ENCODE measurements at places on chromosomes 7 and 10. TPM values are rescaled to one million over a fixed set of nuclear protein-coding genes. Genes with fewer than 3 reads are reported as not detected.

MRPL32 gene
- total RNA-seq = 46.6 TPM

- H3K27me3 ChIP-seq = peaks cover 3% of the 10 kb centered on the region
- no peak for DNase-seq
- H3K4me3 ChIP-seq = no peak overlapping the region
These were observed 179.5 kb upstream of the IMMP2L start for GRCh38 chr7:111741811-111742240.

DNA sequence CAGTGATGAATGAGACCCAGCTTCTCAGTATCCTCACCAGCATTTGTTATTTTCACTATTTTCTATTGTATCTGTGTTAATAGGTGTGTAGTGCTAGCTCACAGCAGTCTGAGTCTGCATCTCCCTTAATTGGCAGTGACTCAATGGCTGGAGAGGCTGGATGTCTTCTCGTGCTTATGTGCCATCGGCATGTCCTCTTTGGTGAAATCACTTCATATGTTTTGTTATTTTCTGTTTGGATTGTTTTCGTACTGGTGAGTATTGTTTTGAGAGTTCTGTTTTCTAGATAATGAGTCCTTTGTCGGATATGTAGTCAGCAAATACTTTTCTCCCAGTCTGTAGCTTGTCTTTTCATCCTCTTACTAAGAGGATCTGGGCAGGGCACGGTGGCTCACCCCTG, 66.1 kb downstream of the AMZ1 start:
- H3K27me3 ChIP-seq = no peaks in the 10 kb centered on the region
- peaks cover 13% of the 10 kb centered on the region for H3K4me1 ChIP-seq
- DNase-seq = no peak
- H3K27ac ChIP-seq = no peak overlapping the region
- no peak overlapping the region for H3K4me3 ChIP-seq
- peaks cover 18% of the 10 kb centered on the region for H3K36me3 ChIP-seq

DNA sequence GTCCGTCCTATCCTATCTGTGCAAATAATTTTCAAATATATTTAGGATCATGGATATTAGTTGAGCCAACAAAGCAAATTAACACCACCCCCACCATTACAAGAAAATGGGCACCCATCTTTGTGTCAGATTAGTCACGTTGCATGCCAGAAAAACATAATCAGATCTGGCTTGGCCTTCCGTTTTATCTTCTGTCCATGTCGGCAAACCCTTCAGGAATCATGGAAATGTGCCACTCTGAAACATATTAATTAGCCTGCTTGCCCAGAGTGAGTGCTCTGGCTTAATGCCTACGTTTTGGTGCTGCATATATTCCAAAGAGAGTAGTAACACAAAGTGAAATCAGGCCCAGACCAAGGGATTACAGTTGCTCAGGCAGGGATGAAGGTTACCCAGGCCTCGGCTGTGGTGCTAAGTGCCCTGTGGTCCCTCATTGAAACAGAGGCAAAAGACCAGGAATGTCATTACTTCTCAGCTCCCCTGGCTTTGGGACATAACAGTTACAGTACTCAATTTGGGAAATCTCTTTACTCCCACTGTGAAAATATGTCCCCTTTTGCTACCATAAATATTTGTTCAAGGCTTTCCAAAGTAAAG, 154.0 kb upstream of the LSM8 start:
- H3K27ac ChIP-seq = no peak overlapping the region
- H3K36me3 ChIP-seq = no peaks in the 10 kb centered on the region
- DNase-seq = no peak
- no peaks in the 10 kb centered on the region for H3K4me1 ChIP-seq
- no peaks in the 10 kb centered on the region for H3K27me3 ChIP-seq

- no peak overlapping the region for H3K27ac ChIP-seq
- DNase-seq = no peak
- peaks cover 30% of the 10 kb centered on the region for H3K27me3 ChIP-seq
- no peak overlapping the region for H3K4me3 ChIP-seq
These were observed 31.6 kb downstream of the GARIN1A start for GRCh38 chr7:128703609-128704241.

- H3K4me3 ChIP-seq = no peak overlapping the region
- DNase-seq = no peak
- peaks cover 4% of the 10 kb centered on the region for H3K36me3 ChIP-seq
- H3K4me1 ChIP-seq = no peaks in the 10 kb centered on the region
- H3K27ac ChIP-seq = no peak overlapping the region
These were observed 25.5 kb upstream of the FAM221A start for GRCh38 chr7:23654508-23654907.

DNAJC30 gene
- 10.0 TPM for total RNA-seq

- no peaks in the 10 kb centered on the region for H3K4me1 ChIP-seq
- H3K27ac ChIP-seq = no peak overlapping the region
- H3K36me3 ChIP-seq = no peaks in the 10 kb centered on the region
These were observed 25.1 kb downstream of the SBDS start for GRCh38 chr7:66970310-66970709.

GRCh38 chr7:22166928-22167327, 190.0 kb downstream of the RAPGEF5 start:
- H3K4me3 ChIP-seq = no peak overlapping the region
- no peaks in the 10 kb centered on the region for H3K4me1 ChIP-seq
- no peak overlapping the region for H3K27ac ChIP-seq
- DNase-seq = no peak

GRCh38 chr10:124696446-124697392, 47.5 kb downstream of the FAM53B start:
- H3K4me1 ChIP-seq = peaks cover 52% of the 10 kb centered on the region
- no peaks in the 10 kb centered on the region for H3K27me3 ChIP-seq
- H3K36me3 ChIP-seq = peaks cover 18% of the 10 kb centered on the region
- peak; percentile 53 for DNase-seq
- peak overlapping the region; percentile 80 for H3K4me3 ChIP-seq

ATOH7 gene
- total RNA-seq = not detected

- H3K27ac ChIP-seq = no peak overlapping the region
- no peaks in the 10 kb centered on the region for H3K27me3 ChIP-seq
- no peaks in the 10 kb centered on the region for H3K36me3 ChIP-seq
- H3K4me1 ChIP-seq = no peaks in the 10 kb centered on the region
These were observed 69.9 kb upstream of the GTF2I start for GRCh38 chr7:74587435-74588126.

- DNase-seq = no peak
- no peaks in the 10 kb centered on the region for H3K36me3 ChIP-seq
- H3K4me1 ChIP-seq = no peaks in the 10 kb centered on the region
- no peaks in the 10 kb centered on the region for H3K27me3 ChIP-seq
- H3K4me3 ChIP-seq = no peak overlapping the region
- no peak overlapping the region for H3K27ac ChIP-seq
These were observed 118.5 kb downstream of the VTI1A start for GRCh38 chr10:112565434-112566053.

GRCh38 chr7:44639671-44640321, 33.4 kb downstream of the OGDH start:
- H3K4me3 ChIP-seq = peak overlapping the region; percentile 86
- H3K36me3 ChIP-seq = peaks cover 26% of the 10 kb centered on the region
- H3K27ac ChIP-seq = peak overlapping the region; percentile 99

OR2A5 gene
- not detected for total RNA-seq

GRCh38 chr10:86876748-86877147, 80.7 kb downstream of the MMRN2 start:
- no peaks in the 10 kb centered on the region for H3K36me3 ChIP-seq
- H3K27ac ChIP-seq = no peak overlapping the region
- peaks cover 5% of the 10 kb centered on the region for H3K4me1 ChIP-seq
- H3K4me3 ChIP-seq = no peak overlapping the region
- DNase-seq = no peak

DNA sequence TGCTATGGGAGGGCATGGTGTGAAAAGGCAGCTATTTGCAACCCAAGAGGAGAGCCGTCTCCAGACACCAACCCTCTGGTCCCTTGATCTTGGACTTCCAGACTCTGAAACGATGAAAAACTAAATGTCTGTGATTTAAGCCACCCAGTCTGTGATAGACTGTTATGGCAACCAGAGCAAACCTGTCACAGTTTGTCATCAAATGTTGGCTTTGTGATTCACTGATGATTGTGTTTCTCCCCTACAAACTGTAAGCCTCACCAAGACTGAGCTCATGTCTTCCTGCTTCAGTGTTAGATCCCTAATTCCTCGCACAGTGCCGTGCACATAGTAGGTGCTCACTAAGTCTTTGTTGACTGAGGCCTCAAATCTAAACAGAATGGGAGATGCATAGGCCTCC, 224.6 kb upstream of the PITRM1 start:
- no peak for DNase-seq
- H3K27ac ChIP-seq = no peak overlapping the region
- peaks cover 26% of the 10 kb centered on the region for H3K27me3 ChIP-seq
- peaks cover 3% of the 10 kb centered on the region for H3K4me1 ChIP-seq
- H3K36me3 ChIP-seq = peaks cover 2% of the 10 kb centered on the region

DNA sequence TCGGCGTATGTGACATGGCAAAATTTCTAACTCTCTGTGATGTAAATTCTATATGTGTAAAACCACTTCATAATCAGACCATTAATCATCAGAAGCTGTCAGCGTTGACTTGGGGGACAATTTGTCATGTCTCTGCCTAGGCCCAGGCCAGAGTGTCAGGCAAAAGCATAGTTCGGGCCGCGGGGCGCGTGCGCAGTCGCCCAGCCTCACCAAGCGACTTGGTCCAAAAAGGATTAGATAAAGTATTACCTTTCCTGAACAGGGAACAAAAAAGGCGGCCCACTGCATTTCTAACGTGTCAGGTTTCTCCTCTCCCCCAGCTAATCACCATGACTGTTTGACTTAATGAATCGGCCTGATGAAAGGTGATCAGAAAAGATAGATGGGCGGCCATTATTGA, 114.2 kb downstream of the EBF3 start:
- H3K27me3 ChIP-seq = peaks cover 2% of the 10 kb centered on the region
- H3K4me1 ChIP-seq = no peaks in the 10 kb centered on the region
- no peak overlapping the region for H3K27ac ChIP-seq
- no peak for DNase-seq
- no peak overlapping the region for H3K4me3 ChIP-seq
- no peaks in the 10 kb centered on the region for H3K36me3 ChIP-seq

- peak overlapping the region; percentile 100 for H3K27ac ChIP-seq
- DNase-seq = no peak
- peaks cover 45% of the 10 kb centered on the region for H3K36me3 ChIP-seq
- peaks cover 32% of the 10 kb centered on the region for H3K4me1 ChIP-seq
- no peaks in the 10 kb centered on the region for H3K27me3 ChIP-seq
These were observed 2.7 kb upstream of the KMT2E start for GRCh38 chr7:105011141-105011830.

GRCh38 chr7:43669286-43670081, 59.8 kb downstream of the COA1 start:
- H3K36me3 ChIP-seq = peaks cover 73% of the 10 kb centered on the region
- no peak for DNase-seq
- peaks cover 44% of the 10 kb centered on the region for H3K4me1 ChIP-seq
- peak overlapping the region; percentile 79 for H3K4me3 ChIP-seq
- H3K27ac ChIP-seq = peak overlapping the region; percentile 80

- no peaks in the 10 kb centered on the region for H3K36me3 ChIP-seq
- no peak overlapping the region for H3K27ac ChIP-seq
- no peak for DNase-seq
- peaks cover 24% of the 10 kb centered on the region for H3K27me3 ChIP-seq
These were observed 639 bp downstream of the TSPAN13 start for GRCh38 chr7:16753932-16754855.

DNA sequence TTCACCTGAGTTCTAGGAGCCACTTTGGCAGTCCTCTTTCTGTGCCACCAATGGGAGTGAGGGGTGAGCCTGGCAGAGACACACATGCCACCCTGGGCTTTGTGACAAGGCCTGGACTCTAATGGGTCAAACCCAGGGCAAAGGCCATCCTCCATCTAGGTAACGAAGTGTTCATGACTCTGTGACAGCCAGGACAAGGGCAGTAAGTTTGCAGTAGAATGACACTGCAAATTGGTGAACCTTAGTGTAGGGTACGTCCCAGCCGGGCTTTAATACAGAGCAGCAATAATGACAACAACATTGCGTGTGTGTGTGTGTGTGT, 43.3 kb downstream of the PAPSS2 start:
- DNase-seq = no peak
- H3K4me3 ChIP-seq = no peak overlapping the region
- H3K27me3 ChIP-seq = peaks cover 10% of the 10 kb centered on the region
- no peaks in the 10 kb centered on the region for H3K36me3 ChIP-seq

All from activated naive CD8-positive, alpha-beta T cell treated with anti-CD3 and anti-CD28 coated beads, Interleukin-2, amount 10 ng/mL, durations not matched to agents 7 days and 5 days (primary cell).